Stomach (tissue), 19 donors: ENCODE measurements at places on chromosomes 7 and 10. TPM values are rescaled to one million over a fixed set of nuclear protein-coding genes. Genes with fewer than 3 reads are reported as not detected.

The WASL gene
- total RNA-seq, result 56.7 TPM

The MSMB gene
- total RNA-seq, result not detected

DNA sequence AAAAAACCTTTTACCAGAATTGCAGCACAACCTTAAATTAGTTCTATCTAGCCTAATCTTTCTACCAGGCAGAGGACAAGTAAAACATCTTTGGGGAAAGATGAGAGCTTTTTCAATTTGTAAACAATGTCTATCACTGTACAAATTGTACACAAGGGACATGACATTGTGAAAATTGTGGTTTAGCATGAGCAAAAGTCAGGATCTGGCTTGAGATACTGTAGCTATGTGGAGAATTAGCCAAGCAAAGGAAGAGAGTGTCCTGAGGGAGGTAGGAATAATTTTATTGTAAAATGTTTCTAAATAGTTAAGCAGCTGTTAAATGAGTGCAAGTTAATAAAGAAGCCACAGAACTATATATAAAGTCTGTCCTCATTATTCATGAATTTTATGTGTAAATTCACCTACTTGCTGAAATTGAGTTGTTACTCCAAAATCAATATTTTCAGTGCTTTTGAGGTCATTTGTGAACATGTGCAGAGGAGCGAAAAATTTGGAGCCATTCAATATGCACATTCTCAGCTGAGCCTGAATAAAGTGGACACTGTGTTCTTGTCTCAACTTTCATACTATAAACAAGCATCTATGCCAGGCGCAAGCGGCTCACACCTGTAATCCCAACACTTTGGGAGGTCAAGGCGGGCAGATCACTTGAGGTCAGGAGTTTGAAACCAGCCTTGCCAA is 42.8 kb upstream of the POM121L12 start:
- no peak for DNase-seq

DNA sequence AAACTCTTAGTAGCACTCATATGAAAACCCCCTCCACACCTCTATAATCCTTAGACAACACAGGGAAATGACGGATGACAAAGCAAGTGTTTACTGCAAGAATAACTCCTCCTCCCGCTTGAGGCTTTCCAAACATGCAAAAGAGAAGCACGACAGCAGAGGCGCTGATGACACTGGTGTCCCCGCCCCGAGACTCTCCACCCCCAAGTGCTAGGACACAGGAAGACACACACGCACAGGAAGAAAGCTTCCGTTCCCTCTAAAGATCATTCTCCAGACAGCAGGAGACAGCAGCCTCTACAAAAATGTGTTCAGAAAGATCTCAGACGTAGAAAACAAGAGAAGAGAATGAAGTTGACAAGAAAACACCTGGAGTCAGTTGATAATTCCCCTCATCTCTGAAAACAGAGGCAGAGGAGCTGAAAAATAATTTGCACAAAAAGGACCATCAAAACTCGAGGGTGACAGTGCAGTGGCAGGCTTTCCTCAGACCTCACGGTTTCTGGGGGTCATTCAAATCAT is 90.2 kb downstream of the DLG5 start:
- DNase-seq, result peak; percentile 88

The TMEM213 gene
- not detected for total RNA-seq

The SVIL gene
- 131 TPM for total RNA-seq

GRCh38 chr10:128009372-128010126 is 102.6 kb downstream of the PTPRE start:
- no peak for DNase-seq

The FAM13C gene
- total RNA-seq, result 11.2 TPM

DNA sequence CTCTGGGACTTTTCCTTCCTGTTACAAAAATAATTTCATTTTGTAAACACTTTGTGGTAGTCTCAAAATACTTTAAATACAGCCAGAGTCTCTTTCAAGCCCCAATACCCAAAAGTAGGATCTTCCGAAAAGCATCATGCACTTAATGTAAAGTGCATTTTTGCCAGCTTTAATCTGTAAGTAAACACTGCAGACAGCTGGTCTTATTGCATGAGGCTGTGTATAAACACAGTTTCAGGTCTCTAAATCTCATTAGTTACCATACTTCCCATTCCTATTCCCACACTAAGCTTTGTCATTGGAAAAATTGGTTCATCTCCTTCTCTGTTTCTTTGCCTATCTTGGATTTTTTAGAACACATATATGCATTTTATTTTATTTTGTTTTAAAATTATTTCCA is 87.6 kb upstream of the GNAI1 start:
- DNase-seq, result peak; percentile 24

The A1CF gene
- 1.3 TPM for total RNA-seq

DNA sequence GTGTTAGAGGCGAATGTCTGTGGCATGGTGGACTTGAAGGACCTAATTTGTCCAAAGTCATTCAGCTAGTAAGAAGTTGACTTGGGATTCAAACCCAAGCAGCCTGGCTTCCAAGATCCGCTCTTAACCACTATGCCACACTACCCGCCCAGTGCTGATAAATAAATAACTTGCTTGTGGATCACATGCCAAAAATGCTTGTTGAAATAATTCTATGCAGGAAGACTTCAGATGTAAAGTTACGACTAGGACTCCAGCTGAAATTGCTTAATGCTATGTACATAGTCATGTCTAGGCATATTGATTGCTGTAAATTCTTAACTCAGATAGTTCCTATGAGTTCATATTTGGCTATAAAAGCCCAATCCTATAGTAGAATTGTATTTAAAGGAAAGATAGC is 76.0 kb downstream of the PLXDC2 start:
- DNase-seq, result no peak

- DNase-seq, result no peak
Measured at GRCh38 chr7:24540956-24541355, 32.3 kb upstream of the PALS2 start.

The ADCYAP1R1 gene
- 8.4 TPM for total RNA-seq

- no peak for DNase-seq
Measured at GRCh38 chr10:93994438-93994801, 689 bp downstream of the PLCE1 start.

The APBB1IP gene
- 4.0 TPM for total RNA-seq

GRCh38 chr10:21634599-21635365 is 100.8 kb downstream of the MLLT10 start:
- DNase-seq, result no peak

DNA sequence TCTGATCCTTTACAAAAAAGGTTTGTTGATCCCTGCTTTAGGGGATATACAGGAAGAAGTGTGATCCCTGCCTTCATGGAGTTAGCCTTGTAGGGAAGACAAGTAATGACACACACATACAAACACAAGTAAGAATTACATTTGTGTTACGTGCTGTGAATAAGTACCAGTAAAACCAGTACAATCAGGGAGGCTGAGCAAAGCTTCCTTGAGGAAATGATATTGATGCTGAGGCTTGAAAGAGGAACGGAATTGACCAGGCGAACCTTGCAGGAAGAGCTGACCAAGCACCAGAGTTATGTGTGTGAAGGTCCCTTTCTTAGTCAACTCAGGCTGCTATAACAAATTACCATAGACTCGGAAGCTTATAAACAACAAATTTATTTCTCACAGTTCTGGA is 83.6 kb upstream of the CACUL1 start:
- no peak for DNase-seq

- no peak for DNase-seq
Measured at GRCh38 chr7:95011146-95011928, 103.9 kb downstream of the PPP1R9A start.

- DNase-seq, result peak; percentile 91
Measured at GRCh38 chr7:138396251-138397070, 63.6 kb upstream of the TRIM24 start.

The NDUFB8 gene
- total RNA-seq, result 77.9 TPM

GRCh38 chr7:143043391-143043790 is 8.8 kb upstream of the OR6V1 start:
- no peak for DNase-seq

GRCh38 chr7:101624246-101625001 is 4.7 kb downstream of the MYL10 start:
- DNase-seq, result no peak

The SPAG6 gene
- total RNA-seq, result not detected

DNA sequence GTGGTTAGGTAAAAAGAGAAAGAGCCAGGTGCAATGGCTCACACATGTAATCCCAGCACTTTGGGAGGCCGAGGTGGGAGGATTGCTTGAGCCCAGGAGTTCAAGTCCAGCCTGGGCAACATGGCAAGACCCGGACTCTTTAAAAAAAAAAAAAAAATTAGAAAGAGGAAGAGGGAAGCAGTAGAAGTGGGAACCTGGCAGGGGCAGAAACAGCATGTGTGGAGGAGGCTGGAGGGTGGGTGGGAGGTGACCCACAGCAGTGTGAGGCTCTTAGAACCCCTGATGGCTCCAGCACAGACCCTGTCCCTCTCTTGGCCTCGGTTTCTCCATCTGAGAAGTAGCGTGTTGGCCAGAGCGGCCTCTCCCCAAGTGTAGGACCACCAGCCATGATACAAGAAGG is 4.9 kb upstream of the CCL24 start:
- no peak for DNase-seq

DNA sequence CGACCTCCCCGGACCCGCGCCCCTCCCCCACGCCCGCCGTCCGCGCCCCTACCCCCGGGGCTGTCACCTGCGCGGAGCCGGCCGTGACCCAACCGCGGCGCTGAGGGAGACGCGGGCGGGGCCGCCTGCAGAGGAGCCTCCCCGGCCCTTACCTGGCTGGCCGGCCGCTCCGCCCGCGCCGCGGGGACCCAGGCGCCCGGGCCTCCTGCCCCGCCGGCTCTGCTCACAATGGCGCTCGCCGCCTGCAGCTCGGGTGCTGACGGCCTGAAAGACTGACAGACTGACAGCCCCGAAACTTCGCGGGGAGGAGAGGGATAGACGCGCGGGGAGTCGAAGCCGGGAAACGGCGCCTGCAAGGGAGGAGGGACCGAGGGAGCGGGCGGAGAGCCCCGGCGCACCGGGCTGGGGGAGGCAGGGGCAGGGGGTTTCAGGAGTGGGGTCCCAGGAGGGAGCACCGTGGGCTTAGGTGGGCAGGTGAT is 393 bp downstream of the ZNF467 start:
- DNase-seq, result peak; percentile 68

DNA sequence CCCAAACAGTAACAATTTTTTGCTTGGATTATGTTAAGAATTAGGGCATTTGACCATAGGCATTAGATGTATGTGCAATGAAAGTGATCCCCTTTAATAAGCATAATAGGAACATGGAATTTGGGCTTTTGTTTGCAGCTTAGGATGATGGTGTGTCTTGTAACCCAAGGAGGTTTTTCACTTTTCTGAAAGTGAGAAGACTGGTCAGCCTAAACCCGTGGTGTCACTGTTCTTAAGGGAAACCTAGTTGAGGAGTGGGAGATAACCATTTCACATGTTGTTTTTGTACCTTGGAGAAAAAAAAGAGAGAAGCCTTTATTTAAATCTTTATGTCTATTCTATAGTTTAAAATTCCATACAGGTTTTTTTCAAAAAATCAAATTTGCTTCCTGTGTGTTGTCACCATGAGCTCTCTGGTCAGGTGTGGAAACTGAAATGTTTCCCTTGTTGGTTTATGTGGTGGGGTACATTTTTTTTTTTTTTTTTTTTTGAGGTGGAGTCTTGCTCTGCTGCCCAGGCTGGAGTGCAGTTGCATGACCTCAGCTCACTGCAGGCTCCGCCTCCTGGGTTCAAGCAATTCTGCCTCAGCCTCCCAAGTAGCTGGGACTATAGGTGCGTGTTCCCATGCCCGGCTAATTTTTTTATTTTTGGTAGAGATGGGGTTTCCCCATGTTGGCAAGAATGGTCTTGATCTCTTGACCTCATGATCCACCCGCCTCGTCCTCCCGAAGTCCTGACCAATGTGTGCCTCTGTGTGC is 7.7 kb downstream of the CCM2 start:
- no peak for DNase-seq

GRCh38 chr10:121042342-121042741 is 191.2 kb downstream of the WDR11 start:
- no peak for DNase-seq

GRCh38 chr10:44993226-44993921 is 7.3 kb upstream of the ZNF22 start:
- no peak for DNase-seq

The LEP gene
- total RNA-seq, result not detected

- DNase-seq, result no peak
Measured at GRCh38 chr7:40231796-40232195, 97.0 kb downstream of the SUGCT start.

The PDE6C gene
- total RNA-seq, result not detected

DNA sequence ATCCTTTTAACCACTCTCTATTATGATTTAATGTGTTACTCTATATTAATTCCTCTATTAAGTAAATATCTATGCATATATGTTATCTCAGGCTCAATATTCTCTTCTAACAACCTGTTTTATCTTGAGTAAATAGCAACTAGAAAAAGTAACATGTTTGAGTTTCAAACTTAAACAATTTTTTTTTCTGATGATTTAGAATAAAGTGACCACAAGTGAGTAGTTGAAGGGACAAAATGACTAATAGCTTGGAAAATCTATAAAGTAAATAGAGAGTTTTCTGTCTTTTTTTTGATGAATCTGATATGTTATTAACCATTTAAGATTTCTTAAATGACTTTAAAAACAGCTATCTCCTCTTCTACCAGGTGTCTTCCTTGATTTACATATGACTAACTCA is 483.8 kb downstream of the TFEC start:
- no peak for DNase-seq

The GIMAP5 gene
- total RNA-seq, result 21.1 TPM

DNA sequence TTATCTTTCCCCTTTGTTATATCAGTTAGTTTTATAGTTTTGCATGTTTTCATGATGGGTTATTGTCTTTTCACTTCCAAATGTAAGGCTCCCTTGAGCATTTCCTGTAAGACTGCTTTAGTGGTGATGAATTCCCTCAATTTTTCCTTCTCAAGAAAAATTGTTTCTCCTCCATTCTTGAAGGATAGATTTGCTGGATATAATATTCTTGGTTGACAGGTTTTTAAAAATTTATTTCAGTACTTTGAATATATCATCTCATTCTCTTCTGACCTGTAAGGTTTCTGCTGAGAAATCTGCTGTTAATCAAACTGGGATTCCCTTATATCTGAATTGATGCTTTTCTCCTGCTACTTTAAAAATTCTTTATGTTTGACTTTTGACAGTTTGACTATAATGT is 33.3 kb downstream of the SCART1 start:
- no peak for DNase-seq

The PLXNA4 gene
- total RNA-seq, result 1.2 TPM

- DNase-seq, result peak; percentile 70
Measured at GRCh38 chr10:103663802-103664201, 170.3 kb downstream of the NEURL1 start.

The OLAH gene
- total RNA-seq, result not detected

GRCh38 chr7:117113871-117114270 is 160.6 kb downstream of the ST7 start:
- DNase-seq, result no peak

The PNLIPRP1 gene
- not detected for total RNA-seq

The RNF133 gene
- total RNA-seq, result 0.58 TPM

DNA sequence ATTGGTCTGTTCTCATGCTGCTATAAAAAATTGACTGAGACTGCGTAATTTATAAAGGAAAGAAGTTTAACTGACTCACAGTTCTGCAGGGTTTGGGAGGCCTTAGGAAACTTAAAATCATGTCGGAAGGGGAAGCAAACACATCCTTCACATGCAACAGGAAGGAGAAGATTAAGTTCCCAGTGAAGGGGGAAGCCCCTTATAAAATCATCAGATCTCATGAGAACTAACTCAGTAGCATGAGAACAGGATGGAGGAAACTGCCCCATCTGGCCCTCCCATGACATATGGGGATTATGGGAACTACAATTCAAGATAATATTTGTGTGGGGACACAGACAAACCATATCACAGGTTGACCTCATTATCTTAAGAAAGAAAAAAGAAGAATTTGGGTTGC is 134.5 kb downstream of the PPP1R3A start:
- DNase-seq, result no peak

GRCh38 chr10:48890888-48891850 is 48.5 kb downstream of the LRRC18 start:
- DNase-seq, result no peak

The HOXA3 gene
- 42.6 TPM for total RNA-seq

- no peak for DNase-seq
Measured at GRCh38 chr7:156777364-156778069, 115.5 kb downstream of the LMBR1 start.
